ENCODE measurements at places on chromosomes 1 and 21. TPM values are rescaled to one million over a fixed set of nuclear protein-coding genes. Genes with fewer than 3 reads are reported as not detected.

Gene SHISAL2A
- not detected for total RNA-seq

Gene RGS8
- under 0.01 TPM for total RNA-seq

Gene FASLG
- not detected for total RNA-seq

Gene AJAP1
- total RNA-seq: not detected

Gene SV2A
- total RNA-seq: 19.4 TPM

Gene CD1C
- total RNA-seq: not detected

Gene RGS16
- 0.66 TPM for total RNA-seq

Gene PAQR6
- total RNA-seq: 0.66 TPM

Gene FCRL2
- not detected for total RNA-seq

Gene THEM5
- total RNA-seq: 0.17 TPM

Gene GORAB
- total RNA-seq: 25.0 TPM

Gene C21orf91
- 8.9 TPM for total RNA-seq

Gene GPX7
- total RNA-seq: 45.2 TPM

Gene COL16A1
- 116 TPM for total RNA-seq

Gene CFHR5
- total RNA-seq: not detected

Gene MRPL37
- total RNA-seq: 83.5 TPM

Gene MATN1
- total RNA-seq: 0.33 TPM

Gene SH2D2A
- not detected for total RNA-seq

Gene AMY2A
- total RNA-seq: not detected

Gene TMEM200B
- total RNA-seq: 22.8 TPM

Gene AADACL4
- total RNA-seq: not detected

Gene NOL9
- total RNA-seq: 21.1 TPM

Gene SLC22A15
- total RNA-seq: 7.6 TPM

Gene SLAMF1
- total RNA-seq: not detected

Gene UBE2Q1
- 30.1 TPM for total RNA-seq

Gene CFAP107
- under 0.01 TPM for total RNA-seq
